ENCODE measurements at places on chromosomes 7 and 10. TPM values are rescaled to one million over a fixed set of nuclear protein-coding genes. Genes with fewer than 3 reads are reported as not detected.

CRYGN gene
- total RNA-seq, result 0.25 TPM

PTPN20 gene
- 2.4 TPM for total RNA-seq

FAM25A gene
- not detected for total RNA-seq

CACNB2 gene
- total RNA-seq, result not detected

STOX1 gene
- 0.67 TPM for total RNA-seq

SEMA4G gene
- 1.2 TPM for total RNA-seq

- DNase-seq, result no peak
Observed at GRCh38 chr10:7260912-7261311, 149.9 kb downstream of the SFMBT2 start.

GRCh38 chr10:43130770-43131171 is 7.5 kb upstream of the CSGALNACT2 start:
- no peak for DNase-seq

- no peak for DNase-seq
Observed at GRCh38 chr10:94351089-94351488, 11.7 kb downstream of the NOC3L start.

- DNase-seq, result no peak
Observed at GRCh38 chr10:36766940-36767339, 358.5 kb upstream of the ANKRD30A start.

DNA sequence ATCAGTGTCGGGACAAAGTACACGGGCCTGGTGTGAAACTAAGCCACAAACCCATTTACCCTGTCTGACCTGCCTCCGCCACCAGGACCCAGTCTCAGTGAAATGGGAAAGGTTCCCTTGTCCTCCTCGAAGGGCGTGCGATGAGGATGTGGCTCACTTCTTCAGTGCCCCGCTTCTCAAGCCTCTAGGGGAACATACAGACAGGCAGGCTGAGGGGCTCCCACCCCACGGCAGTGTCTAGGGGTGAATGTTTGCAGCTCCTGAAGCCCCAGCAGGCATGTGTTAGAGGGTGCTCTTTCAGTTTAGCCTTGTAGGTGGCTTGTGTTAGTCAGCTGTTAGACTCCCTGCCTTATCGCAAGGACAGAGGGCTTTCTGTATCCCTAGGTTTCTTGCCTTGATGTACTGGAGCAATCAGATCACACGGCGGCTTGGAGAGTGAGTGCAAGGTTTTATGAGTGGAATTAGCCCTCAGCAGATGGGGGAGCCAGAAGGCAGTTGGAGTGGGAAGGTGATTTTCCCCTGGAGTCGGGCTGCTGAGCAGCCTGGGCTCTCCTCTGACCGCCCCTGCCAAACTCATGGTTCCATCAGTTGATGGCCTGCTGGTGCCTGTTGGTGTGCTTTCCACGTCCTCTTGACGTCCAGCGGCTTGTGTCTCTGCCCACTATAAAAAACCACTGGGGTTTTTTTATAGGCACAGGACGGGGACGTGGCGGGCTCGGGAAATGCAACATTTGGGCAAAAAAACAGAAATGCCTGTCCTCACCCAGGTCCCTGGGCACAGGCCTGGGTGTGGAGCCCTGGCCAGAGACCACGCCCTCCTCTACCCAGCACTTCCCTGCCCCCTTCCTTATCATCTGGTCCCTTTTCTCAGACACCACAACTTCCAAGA is 759 bp downstream of the NUDT1 start:
- DNase-seq, result peak; percentile 59
